ENCODE measurements at places on chromosomes 3 and 15. TPM values are rescaled to one million over a fixed set of nuclear protein-coding genes. Genes with fewer than 3 reads are reported as not detected.

The UCN2 gene
- 0.14 TPM for total RNA-seq

The FAM107A gene
- 2.0 TPM for total RNA-seq

The FGD5 gene
- total RNA-seq = not detected

The CPN2 gene
- not detected for total RNA-seq

The STARD5 gene
- 3.8 TPM for total RNA-seq

The MRPL3 gene
- 191 TPM for total RNA-seq

The GP9 gene
- not detected for total RNA-seq

The WNT7A gene
- total RNA-seq = not detected

The VILL gene
- total RNA-seq = 0.06 TPM

The NRG4 gene
- total RNA-seq = 1.0 TPM

The PLA2G4F gene
- total RNA-seq = not detected

The P2RY14 gene
- total RNA-seq = 0.04 TPM

The PTPRG gene
- 22.5 TPM for total RNA-seq

The ANKRD63 gene
- total RNA-seq = 0.35 TPM

The AADACL2 gene
- total RNA-seq = not detected

The KY gene
- not detected for total RNA-seq

The TRAT1 gene
- 0.08 TPM for total RNA-seq

The LRRK1 gene
- total RNA-seq = 5.5 TPM

The CADPS gene
- total RNA-seq = not detected

The XPC gene
- total RNA-seq = 16.3 TPM

The AADAC gene
- not detected for total RNA-seq

The PRRT3 gene
- 2.1 TPM for total RNA-seq

The PAQR5 gene
- total RNA-seq = 0.06 TPM

The ZNF502 gene
- 1.0 TPM for total RNA-seq

The LHFPL4 gene
- total RNA-seq = not detected

The DZIP1L gene
- 11.0 TPM for total RNA-seq

The DNAH1 gene
- total RNA-seq = 0.14 TPM

The LYZL4 gene
- total RNA-seq = not detected

The GPR15 gene
- not detected for total RNA-seq

The SCN11A gene
- total RNA-seq = 0.02 TPM

The TIMP4 gene
- not detected for total RNA-seq

The SLC6A6 gene
- 10.9 TPM for total RNA-seq

The OR5K2 gene
- total RNA-seq = 0.12 TPM

The SNRPA1 gene
- 139 TPM for total RNA-seq

The NGLY1 gene
- total RNA-seq = 42.0 TPM

The TASOR gene
- total RNA-seq = 56.7 TPM

The PLAAT1 gene
- total RNA-seq = 25.2 TPM
